MM.1S (cell line): ENCODE measurements at places on chromosomes 7 and 10.

DNA sequence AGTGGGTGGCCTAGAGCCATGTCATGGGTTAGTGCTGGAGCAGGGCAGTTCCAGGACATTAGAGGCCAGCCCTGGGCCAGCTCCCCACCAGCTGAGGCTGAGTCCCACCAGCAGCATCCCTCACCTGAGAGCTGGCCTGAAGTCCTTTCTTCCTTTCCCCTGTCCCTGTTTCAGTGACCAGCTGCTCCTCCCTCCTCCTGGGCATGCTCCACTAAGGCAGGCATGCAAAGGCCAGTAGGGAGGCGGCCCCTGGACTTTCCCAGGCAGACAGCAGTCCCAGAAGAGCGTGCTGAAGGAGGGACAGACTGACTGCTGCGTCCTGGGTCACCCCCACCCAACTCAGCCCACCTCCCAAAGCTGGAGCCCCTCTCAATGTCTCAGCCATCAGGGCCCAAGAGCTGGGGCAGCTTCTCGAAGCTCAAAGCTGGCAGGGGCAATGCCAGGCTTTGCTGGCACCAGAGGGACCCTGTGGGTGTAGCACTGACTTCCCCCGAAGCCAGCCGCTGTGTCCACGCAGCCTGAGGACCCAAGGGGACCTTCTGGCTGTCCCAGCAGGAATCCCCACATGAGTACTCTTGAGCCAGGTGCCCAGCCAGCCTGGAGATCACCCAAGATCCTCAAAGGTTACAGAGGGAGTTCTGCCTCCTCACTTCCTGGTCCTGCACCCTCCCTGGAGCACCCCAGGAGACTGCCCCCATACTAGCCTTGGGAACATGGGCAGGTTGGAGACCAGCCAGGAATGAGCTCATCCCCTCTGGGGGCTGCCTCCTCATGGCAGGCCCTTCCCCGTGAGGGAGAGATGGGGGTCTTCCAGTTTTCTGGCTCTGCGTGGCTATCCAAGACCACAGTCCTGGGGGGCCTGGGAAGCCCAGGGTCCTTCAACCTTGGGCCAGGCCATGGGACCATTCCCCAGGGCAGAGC, 35.2 kb upstream of the RET start:
- DNase-seq = no peak

DNA sequence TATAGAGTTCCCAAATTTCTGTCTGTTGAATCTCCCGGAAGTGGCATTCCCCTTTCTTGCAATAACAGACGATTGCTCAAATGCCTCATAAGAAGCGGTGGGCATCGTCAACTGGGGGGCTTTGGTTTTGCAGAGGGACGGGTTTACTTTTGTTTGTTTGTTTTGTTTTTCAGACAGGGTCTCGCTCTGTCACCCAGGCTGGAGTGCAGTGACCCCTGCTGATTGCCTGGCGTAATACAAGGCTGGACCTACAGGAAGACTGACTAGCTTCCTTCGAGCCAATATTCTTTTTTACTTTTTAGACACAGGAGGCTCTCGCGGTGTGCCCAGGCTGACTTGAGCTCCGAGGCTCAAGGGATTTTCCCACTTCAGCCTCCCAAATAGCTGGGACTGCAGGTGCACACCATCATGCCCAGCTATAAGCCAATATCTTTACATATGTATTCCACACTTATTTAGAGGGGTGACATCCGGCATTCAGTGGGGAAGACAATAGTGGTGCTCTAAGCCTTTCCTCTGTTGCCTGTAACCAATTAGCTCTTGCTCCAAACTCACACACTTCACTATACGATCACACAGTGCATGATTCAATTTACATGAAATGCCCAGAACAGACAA, 58.1 kb downstream of the FHIP2A start:
- DNase-seq = peak; percentile 53

DNA sequence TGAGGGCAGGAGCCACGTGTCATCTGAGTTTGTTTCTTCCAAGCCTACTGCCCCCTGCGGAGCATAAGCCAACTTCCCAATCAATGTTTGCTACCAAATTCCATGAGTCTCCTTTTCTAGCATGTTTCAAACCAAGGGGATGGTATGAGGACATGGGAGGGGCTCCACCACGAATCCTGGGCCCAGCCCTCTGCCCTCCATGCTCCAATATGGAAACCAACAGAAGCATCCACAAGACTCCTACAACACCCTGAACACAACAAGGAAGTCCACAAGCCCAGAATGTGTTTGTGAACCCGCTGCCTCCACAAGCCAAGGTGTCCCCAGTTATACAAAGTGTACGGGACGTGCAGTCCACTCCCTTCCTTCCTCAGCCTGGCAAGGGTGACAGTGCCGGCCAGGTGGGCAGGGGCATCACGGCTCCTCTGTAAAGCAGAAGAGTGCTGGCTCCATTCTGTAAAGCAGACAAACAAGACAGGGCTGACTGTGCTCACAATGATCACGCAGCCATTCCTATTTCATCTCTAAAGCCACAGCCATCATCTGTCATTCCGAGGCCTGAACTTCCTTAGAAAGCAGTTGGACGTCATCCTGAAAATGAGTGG, 466.1 kb downstream of the PTPRN2 start:
- DNase-seq = no peak

DNA sequence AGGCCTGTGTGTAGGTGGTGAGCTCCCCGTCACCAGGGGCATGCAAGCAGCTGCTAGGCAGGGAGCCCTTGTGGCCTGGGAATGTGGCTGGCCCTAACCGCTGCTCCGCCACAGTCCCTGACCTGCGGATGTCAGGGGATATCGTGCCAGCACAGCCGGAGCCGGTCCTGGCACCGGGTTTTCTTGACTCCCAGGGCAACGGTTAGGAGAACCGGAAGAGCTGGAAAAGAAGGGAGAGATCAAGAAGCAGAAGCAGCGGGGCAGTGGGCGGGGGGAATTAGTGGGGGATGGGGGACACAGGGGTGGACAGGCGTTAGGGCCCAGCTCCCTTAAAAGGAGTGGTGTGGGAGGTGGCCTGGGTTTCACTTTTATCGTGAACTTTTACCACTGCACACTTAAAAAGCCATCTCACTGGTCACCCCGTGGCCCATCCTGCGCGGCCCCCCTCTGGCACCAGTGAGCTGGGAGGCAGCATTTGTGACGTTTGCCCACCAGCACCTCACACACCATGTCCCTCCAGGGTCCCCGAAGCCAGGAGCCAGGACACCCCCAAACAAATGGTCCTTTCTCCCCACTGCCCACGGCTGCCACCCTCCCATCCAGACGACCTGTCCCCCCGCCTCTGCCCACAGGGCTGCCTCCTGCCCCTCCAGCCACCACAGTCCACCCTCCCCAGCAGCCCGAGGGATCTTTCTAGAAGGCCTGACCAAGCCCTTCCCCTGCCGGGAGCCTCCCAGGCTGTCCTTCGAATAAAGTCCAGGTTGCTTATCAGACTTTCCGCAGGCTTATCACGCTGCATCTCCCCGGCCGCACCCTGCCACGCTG, 1.8 kb upstream of the MICALL2 start:
- DNase-seq = no peak

DNA sequence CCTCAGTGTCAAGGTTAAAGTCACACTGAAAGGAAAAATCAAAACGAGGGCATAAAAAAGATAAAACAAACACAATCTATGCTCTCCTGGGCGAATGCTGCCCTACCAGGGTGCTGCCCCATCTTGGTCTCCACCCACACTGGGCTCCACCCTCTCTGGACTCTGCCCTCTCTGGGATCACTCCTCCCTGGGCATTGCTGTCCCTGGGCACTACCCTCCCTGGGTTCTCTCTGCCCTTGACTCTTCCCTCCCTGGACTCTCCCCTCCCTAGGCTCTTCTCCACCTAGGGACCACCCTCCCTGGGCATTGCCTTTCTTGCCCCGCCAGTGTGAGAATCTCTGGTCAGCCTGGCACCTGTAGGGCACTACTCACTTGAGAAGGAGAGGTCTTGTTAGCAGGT, 8.6 kb downstream of the GDF2 start:
- DNase-seq = no peak

DNA sequence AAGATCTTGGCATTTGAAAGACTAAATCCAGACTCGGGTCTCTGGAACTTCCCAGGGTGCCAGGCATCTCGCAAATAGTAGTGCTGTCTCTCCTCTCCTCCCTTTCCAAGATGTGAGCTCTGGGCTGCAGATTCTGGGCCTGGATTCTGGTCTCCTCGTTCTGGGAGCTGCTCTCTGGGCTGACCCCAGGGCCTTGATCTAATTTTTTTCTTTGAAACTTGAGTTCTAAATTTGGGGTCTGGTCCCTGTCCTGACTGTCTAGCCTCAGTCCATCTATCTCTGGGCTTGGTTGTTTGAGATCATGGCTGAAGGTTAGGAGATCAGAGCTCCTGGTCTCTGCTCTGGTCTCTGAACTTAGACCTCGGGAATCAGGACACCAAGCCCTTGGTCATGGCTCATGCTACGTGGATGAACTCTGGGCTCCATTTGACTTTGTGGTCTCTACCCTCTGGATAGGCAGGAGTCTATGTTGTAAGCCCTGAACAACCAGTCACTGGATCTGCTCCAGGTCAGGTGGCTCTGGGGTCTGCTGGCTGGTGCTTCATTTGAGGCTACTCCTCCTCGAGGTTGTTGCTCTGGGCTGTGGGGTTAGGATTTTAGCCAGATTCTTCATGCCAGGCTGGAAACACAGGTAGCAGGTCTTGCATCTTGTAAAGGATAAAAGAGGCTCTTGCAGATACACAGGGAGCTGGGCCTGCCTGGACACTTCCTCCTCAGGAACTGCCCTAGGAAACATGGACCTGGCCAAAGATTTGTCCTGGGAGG, 8.0 kb upstream of the MBL2 start:
- DNase-seq = no peak

DNA sequence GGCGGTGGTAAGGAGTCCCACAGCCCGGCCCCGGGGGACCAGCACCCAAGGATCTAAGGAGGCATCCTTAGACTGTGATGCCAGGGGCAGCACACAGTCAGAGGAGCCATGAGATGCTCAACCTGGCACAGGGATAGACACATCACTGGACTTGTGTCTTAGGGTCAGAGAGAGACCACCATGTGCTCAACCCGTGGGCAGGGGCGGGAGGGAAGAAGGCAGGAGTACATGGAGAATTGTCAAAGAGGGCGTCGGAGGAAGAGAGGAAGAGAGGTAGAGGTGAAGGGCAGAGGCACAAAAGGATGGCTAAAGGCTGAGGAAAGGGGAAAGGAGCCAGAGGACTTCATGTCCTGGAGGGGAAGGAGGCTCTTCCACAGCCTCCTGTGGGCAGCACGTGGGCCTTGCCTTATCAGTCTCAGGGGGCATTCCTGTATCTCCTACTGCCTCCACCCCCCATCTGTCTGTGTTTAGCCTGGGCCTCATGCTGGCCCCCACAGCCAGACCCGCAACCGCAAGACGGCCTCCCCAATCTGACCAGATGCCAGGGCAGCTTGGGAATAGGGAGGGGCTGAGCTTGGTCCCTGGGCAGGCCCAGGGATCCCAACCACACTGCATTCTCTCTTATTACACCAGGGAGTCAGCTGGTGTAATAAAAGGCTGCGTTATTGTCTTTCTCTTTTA, 2.2 kb downstream of the ADCY1 start:
- no peak for DNase-seq

DNA sequence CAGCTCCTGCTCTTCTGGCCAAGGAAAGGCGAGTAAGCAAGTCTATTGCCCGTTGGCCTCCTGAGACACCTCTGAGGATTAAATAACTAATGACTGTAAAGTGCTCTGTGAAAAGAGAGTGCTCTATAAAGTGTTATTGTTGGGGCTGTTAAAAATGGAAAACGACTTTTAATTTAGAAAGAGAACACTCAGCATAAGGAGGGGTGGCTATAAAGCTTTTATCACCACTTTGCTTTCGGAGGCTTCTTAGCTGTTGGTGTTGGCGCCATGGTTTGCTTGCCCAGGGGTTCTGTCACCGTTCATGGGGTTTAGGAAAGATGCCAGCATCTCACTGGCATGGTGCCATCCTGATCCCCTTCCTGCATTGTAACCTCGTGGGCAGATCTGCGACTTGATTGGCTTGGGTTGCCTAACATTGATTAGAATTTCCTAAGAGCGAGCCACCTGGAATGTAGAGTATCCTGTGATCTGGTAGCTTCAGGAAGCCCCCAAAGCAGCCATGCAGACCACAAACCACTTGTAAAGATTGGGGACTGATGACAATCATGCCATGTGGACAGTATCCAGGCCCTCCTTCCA, 509.9 kb downstream of the LRMDA start:
- no peak for DNase-seq

DNA sequence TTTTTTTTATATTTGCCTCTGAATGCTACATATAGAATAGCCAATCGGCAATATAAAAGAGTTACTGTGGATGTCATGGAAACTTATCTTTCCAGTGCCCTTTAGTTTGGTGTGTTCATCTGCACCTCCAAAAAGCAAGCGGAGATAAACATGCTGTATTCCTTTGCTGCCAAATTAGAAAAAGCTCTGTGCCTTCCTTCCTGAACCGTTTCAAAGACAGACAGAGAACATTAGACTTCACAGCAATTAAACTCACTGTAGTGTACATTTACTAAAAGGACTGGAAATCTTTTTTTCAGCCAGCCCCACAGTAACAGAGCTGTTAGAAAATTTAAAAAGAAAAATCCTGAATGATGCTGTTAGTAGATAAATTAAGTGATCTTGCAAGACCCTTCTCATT, 707.5 kb downstream of the LRMDA start:
- no peak for DNase-seq

GRCh38 chr7:45390180-45390579, 184.0 kb upstream of the ADCY1 start:
- DNase-seq = no peak

- DNase-seq = peak; percentile 41
Measured at GRCh38 chr10:114103284-114103683, 59.6 kb downstream of the ADRB1 start.

DNA sequence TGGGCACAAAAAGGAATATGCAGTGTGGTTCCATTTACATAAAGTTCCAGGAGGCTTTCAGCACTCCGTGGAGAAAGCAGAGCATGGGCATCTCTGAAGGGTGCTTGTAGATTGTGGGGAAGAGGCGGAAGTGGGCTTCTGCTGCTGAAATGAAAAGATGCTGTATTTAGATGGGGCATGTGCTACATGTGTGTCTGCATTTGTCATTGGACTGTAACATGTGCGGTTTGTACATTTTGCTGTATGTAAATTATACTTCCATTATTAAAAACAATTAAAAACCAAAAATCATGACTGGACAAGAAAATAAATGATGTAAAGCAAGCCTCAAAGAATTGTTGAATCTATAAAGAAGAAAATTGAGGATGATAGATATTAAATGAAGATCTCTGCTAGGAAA, 334.0 kb downstream of the WDR37 start:
- no peak for DNase-seq

GRCh38 chr10:112361951-112362751, 11.8 kb upstream of the ACSL5 start:
- no peak for DNase-seq
